ENCODE measurements at places on chromosomes 4 and X.
A peak's percentile ranks its signal among the peaks of the same experiment; 100 is the strongest.

DNA sequence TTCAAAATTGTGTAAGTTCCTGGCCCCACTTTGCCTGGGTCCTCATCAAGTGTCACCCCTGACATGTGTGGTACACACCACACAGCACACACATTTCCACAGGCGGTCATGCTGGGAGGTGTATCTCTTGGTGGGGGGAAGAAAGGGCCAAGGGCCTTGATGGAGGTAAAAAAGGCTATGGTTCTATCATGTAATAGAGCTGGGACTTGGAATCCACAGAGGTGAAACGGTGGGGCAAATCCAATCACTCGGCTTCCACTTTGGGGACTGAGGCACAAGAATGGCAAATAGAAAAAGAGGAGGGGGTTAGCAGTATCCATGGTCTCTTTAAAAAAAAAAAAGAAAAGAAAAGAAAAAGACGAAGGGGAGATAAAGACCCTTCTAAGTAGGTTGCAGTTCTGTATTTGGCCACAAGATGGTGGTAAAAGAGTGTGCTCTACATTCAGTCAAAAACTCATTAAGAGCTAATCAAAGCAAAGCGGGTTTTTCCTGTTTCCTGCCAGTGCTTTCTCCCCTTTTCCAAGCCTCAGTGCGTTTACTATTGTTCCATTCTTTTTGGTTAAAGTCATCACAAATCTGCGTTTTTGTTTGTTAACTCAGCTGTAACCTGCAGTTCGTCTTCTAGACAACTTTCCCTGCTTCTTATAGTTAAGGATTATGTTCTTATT is 37.0 kb upstream of the ATP6AP2 start:
- DNase-seq: peak; percentile 44

GRCh38 chr4:147732518-147733235 is 789 bp downstream of the ARHGAP10 start:
- DNase-seq: peak; percentile 5

GRCh38 chrX:45070116-45071007 is 130.3 kb downstream of the DIPK2B start:
- DNase-seq: peak; percentile 62

DNA sequence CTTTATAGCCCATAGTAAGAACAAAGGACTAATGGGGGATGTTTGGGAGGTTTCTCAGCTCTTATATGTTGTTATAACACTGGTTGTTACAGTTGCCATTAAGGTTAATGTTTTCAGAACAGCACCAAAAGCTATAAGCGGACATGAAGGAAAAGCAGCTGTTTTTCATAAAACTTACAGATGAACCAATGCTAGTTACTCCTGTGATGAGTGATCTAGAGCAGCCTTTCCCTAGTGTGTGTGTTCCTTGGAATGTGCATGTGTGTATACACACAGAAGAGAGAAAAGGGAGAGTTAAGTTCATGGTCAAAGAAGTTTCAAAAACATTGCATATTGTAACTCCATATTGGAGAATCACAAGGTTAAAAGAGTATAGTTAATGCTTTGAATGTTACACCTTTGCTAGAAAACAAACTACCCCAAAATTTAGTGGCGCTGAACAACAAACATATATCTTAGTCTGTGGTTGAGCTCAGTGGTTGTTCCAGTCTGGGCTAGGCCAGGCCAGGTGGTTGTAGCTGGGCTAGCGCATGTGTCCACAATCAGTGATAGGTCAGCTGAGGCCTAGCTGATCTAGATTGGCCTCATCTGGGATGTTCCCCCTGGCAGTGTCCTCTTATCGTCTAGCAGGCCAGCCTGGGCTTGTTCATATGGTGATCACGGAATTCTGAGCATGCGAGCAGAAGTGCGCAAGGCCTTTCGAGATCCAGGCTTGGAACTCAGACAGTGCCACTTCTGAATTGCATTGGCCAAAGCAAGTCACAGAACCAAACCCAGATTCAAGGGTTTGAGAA is 151.0 kb downstream of the NHS start:
- DNase-seq: no peak

- no peak for DNase-seq
Measured at GRCh38 chr4:122623637-122624166, 2.8 kb upstream of the IL21 start.

DNA sequence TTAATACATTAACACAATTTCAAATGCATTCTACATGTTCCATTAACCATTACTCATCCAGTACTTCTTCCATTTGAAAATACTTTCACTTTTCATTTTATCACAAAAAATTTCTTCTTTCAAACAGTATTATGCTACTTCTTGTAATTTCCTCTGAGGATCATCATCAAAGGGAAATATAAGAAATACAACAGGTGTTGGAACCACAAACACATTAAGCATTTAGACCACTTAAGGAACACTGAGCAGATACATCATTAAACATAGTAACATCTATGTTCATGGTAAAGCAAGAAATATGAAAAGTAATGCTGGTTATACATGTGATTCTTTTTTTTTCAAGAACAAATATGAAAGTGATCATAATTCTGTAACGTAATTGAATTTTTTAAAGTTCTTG is 2207.0 kb downstream of the ARAP2 start:
- DNase-seq: no peak

DNA sequence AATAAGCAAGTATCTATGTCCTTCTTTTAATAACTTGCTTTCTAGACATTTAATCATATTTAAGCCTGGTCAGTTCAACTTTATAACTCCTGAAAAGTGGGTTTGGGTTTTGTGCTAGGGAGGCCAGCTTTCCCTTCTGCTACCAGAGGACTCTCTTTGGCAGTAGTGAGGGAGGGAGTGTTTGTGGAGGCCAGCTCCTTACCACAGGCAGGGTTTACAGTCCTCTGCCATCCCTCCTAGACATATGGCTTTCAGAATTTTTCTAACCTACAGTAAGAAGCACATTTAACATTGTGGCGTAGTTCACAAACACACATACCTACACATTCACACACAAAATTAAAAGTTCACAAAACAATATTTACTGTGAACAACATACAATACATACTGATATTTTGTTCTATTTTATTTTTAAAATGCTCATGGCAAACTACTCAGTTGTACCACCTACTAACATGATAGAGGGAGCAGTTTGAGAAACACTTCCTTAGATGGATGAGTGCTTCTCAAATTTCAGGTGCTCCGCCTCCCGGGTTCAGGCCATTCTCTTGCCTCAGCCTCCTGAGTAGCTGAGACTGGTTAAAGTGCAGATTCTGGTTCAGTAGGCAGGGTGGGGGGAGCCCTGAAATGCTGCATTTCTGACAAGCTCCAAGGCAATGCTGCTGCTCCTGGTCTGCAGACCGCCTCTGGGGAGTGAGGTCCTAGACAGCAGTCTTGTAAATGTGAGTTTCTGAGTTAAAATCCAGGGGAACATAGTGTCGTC is 86.7 kb downstream of the PTTG2 start:
- DNase-seq: no peak

GRCh38 chr4:113682730-113683537 is 78.6 kb downstream of the CAMK2D start:
- DNase-seq: no peak

Data from Ammon's horn (tissue), 1 donor.